ENCODE measurements at places on chromosomes 2 and 18. TPM values are rescaled to one million over a fixed set of nuclear protein-coding genes. Genes with fewer than 3 reads are reported as not detected.

TACR1 gene
- 27.5 TPM for total RNA-seq

SCYGR4 gene
- total RNA-seq: not detected

ANKRD30BL gene
- not detected for total RNA-seq

MAPK4 gene
- 1.2 TPM for total RNA-seq

IL36RN gene
- not detected for total RNA-seq

TRAF3IP1 gene
- 6.1 TPM for total RNA-seq

PLEKHH2 gene
- total RNA-seq: 15.0 TPM

DNAH6 gene
- total RNA-seq: not detected

MAL gene
- not detected for total RNA-seq

GBX2 gene
- total RNA-seq: not detected

KIF5C gene
- 6.2 TPM for total RNA-seq
